ENCODE measurements at places on chromosomes 6 and 20.

DNA sequence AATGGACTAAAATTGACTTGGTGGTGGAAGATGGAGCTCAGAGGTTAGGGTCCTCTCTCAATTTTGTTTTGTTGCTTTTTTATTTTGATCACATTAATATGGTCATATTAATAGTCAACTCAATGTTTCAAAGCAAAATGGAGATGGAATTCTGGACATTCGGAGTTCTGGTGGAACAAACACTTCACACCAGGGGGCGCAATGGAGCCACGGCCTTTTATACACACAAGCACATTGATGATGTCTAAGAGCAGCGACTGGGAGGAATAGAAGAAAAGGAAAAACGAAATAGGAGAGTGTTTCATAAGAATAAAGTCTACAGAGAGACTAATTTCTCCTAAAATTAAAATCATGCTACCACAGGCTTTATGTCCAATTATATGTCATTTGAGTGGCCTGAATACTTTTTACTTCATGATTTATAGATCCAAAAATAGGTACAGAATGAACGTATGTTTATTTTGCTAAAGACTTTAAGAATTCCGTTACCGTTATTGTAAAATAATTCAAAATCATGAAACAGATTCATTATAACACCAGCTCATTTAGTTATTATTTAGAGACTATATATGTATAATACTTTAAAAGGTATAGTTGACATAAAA is 197.6 kb upstream of the SASH1 start:
- no peak for DNase-seq

- no peak for DNase-seq
These were observed 166.7 kb upstream of the THEMIS start for GRCh38 chr6:128067446-128068118.

GRCh38 chr6:96196633-96197032 is 180.9 kb downstream of the FUT9 start:
- DNase-seq = no peak

- no peak for DNase-seq
These were observed at the start of gene CST2 for GRCh38 chr20:23826541-23827021. TSS of gene CST2 (minus strand) at chr20:23826729. CDS start at chr20:23826660, 69 bp downstream.

DNA sequence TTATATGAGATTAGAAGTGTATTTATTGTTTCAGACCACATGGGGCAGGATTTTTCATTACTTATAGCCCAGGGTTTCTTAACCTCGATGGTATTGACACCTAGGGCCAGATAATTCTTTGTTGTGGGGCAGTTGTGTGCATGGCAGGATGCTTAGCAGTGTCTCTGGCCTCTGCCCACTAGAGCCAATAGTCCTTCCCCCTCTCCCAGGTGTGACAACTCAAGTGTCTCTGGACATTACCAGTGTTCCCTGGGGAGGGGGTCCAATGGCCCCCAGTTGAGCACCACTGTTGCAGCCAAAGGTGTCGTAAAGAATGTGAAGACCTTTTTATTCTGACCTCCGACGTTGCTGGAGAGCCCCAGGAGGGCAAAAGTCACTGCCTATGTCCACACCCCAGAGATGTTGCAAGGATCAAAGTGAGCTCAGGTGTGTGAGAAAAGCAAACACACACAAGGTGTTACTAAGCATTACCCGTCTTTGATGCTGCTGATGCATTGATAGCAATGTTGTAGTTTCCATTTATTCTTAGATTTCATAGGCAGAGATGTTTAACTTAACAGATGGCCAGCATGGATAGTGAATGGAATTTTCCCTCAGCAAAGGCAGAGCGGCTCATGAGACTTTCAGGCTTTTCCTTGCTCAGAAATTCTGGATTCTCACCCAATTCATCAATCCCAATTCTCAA is 22.2 kb downstream of the BANF2 start:
- no peak for DNase-seq

- no peak for DNase-seq
These were observed 32.5 kb downstream of the ZC3H12D start for GRCh38 chr6:149452037-149452939.

- no peak for DNase-seq
These were observed 645.6 kb downstream of the MMUT start for GRCh38 chr6:48817333-48818051.

DNA sequence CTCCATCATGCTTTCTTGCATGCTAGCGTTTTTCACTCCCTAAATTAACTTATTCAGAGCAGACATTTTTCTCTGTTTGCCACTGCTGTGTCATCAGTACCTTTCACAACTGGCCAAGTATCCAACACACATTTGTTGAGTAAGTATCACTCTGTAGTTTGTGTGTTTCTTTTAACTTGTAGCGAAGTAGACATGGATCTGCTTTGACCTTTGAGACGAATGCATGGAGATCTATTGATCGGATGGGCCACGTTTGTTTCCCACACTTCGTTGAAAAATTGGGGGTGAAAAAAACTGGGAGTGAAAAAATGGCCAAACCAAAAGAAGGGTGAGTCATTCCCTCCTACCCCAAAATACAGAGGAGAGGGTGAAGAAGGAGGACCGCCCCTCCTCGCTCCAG is 12.9 kb upstream of the SLC9A8 start:
- DNase-seq = no peak

- DNase-seq = no peak
These were observed 64.5 kb downstream of the LIN28B start for GRCh38 chr6:105021399-105021798.

DNA sequence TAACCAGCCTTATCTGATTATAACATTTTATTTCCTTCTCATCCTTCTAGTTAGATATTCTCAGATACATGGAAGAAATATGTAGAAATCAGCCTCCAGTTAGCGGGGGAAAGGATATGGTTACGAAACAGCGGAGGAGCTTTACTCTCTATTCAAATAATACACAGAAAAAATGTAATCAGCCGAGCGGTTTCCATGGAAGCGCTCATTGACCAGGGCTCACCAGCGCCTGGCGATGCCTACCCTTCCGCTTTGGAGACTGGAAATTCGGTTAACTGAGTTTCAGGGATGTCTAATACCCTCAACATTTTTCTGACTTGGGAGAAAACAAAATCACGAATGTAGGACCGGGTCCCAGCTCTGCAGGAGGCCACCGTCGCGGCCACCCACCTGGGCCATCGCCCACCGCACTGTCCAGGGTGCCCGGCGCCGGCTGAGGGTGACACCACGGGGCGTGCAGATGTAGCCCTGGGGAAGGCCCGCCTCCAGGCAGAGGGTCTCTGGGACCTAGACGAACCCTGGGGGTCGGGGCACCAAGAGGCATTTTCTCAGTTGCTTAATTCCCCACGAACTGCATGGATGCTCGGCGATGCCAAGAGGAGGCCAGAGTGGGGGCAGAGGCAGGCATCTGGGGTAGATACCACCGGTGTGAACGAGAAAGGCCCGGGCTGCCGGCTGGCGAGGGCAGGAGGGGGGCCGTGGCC is 1.7 kb downstream of the PRR18 start:
- DNase-seq = no peak
